ENCODE measurements at places on chromosomes 13 and 19.

DNA sequence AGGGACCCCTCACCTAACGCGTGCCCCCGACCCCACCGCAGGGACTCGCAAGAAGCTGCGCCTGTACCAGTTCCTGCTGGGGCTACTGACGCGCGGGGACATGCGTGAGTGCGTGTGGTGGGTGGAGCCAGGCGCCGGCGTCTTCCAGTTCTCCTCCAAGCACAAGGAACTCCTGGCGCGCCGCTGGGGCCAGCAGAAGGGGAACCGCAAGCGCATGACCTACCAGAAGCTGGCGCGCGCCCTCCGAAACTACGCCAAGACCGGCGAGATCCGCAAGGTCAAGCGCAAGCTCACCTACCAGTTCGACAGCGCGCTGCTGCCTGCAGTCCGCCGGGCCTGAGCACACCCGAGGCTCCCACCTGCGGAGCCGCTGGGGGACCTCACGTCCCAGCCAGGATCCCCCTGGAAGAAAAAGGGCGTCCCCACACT lies 4.7 kb upstream of the MYBPC2 start:
- DNase-seq = peak; percentile 47

DNA sequence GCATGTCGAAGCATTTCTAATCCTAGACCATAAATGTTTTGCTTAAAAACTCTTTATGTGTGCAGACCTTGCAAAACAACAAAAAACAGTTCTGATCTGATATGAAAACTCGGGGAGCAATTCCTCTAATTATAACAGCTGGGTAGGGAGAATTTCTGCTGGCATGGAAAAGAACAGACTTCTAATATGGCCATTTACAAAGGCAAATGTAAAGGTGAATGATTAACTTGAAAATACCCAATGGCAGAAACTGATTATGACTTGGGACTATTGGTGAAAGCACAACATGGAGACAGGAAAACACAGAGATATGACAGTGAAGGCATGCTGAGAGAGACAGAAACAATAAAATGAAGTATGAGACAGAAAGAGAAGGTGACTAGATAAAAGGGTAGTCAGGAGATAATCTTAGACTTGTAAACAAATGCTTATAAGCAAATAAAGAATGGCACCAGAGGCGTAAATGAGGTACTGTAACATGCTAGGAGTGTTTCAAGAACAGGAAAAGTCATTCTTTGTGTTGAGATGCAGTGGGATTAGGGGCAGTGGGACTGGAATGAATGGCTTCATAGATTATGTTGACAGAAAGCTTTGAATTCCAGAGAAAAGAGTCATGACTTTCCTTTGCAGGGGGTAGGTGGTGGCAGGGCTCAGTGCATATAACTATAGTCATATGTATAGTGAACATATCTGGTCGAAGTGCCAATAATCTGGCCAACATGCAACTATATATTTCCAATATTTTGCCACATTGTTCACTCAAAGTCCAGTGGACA lies 393.0 kb downstream of the ITGBL1 start:
- no peak for DNase-seq

DNA sequence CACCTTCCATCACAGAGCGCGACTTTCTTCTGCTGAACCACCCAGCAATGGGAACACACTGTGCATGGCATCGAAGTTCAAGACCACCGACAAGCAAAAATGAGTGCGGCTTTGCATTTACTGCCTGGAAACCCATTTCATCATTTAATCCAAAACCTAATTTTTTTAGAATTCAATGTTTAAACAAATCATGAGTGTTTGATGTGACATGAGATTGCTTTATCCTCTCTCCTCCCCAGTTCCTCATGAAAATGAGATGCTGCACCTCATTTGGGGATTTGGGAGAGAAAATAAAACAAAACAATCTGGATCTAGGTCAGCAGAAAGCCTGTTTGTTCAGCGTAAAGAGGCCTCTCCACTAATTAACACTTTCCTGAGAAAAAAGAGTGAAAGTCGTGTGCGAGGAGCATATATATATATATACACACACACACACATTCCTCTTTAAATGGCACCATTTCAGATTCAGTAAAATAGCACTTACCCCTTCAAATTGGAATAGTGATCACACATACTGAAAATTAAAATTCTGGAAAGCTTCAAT lies 126.2 kb downstream of the DCT start:
- DNase-seq = no peak

GRCh38 chr13:59504407-59504806 lies 659.3 kb downstream of the DIAPH3 start:
- no peak for DNase-seq

GRCh38 chr13:101116826-101117225 lies 299.5 kb downstream of the NALCN start:
- DNase-seq = no peak

DNA sequence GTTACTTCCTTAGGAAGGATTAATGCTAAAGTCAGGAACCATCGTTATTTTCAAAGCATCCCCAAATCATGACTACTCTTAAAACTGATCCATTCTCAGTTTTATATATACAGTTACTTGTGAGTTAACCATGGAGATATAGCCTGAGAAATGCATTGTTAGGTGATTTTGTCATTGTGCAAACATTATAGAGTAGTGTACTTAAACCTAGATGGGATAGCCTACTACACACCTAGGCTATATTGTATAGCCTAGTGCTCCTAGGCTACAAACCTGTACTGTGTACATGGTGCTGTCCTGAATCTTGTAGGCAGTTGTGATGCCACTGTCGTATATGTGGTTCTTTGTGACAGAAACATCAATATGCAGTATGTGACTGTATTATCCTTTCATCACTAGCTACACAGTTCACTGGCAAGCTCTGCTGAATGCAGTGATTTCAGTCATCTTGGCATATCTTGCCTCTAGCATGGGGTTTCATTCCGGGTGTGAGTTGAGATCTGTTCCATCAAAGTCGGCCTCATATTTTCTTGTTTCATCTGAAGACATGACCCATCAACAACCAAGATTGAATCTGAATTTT lies 45.3 kb downstream of the CDK8 start:
- no peak for DNase-seq

DNA sequence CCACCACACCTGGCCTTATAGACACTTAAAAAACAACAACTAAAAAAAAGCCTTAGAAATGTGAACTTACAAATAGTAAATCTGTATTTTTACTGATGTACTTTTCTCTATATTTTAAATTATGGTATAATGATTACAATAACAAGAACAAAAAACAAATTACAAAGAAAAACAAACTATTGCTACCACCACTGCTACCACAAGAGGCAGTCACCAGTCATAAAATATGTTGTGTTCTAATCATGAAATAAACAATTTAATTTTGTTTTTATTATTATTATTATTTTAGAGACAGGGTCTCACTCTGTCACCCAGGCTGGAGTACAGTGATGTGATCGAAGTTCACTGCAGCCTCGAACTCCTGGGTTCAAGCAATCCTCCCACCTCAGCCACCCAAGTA lies 72.2 kb downstream of the DIAPH3 start:
- no peak for DNase-seq

GRCh38 chr19:1093811-1094553 lies 1.2 kb downstream of the POLR2E start:
- DNase-seq = no peak

Measured in activated CD4-positive, alpha-beta memory T cell treated with anti-CD3 and anti-CD28 coated beads for 36 hours (primary cell).